NCI-H69 (cell line): ENCODE measurements at places on chromosomes 6 and 20.
A peak's percentile ranks its signal among the peaks of the same experiment; 100 is the strongest.

DNA sequence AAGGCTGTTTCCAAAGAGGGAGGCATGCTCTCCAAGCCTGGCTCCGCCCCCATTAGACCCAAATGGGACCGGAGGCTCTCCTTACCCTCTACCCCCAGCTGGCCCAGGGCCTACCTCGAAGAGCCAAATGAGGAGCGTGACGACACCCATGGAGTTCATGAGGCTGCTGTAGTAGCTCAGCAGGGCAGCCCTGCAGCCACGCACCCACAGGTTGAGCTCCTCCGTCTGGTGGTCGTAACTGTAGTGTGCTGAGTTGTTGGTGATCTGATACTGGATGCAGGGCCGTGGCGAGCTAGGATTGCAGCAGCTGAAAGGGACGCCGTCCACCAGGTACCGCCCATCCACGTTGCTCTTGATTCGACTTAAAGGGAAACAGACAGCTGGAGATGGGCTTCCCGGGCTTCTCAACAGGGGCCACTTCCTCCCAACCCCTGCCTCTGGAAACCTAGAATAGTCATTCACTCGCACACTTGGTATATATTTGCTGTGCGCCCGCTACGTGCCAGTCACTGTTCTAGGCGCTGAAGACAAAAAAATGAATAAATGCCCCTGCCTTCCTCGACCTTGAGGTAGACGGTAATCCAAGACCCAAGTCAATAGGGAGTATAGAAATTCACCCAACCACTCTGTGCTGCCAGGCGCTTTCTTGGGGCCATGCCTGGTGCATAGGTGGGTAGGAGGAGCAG is 18.0 kb downstream of the PRPH2 start:
- peak; percentile 46 for DNase-seq

DNA sequence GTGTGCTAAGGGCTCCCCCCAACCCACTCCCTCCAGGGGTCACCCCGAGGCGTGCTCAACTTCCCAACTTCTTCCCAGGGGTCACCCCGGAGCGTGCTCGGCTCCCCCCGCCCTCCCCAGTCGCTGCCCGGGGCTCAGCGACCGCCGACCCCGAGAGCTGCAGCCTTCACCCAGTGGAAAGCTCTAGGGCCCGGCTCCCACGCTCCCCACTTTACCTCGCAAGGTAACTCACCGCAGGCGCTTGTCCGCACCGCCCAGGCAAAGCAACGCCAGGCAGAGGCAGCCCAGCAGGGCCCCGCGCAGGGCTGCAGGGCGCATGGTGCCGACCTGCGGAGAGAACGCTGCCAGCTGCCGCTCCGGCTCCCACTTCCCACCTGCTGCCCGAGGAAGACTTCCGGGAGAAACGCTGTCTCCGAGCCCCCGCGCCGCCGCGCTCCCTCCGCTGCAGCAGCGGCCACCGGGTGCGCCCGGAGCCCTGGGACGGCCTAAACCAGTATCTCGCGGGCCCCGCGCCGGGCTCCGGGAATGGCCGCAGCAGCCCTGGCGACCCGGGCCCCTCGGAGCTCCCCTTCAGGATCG is 396 bp downstream of the RNASET2 start:
- DNase-seq: peak; percentile 79

- peak; percentile 51 for DNase-seq
Measured at GRCh38 chr20:38728911-38729642, 4.8 kb downstream of the SLC32A1 start.

- DNase-seq: no peak
Measured at GRCh38 chr6:121630716-121631115, 195.3 kb downstream of the GJA1 start.

GRCh38 chr20:53622247-53623133 is 28.9 kb upstream of the ZNF217 start:
- DNase-seq: no peak

DNA sequence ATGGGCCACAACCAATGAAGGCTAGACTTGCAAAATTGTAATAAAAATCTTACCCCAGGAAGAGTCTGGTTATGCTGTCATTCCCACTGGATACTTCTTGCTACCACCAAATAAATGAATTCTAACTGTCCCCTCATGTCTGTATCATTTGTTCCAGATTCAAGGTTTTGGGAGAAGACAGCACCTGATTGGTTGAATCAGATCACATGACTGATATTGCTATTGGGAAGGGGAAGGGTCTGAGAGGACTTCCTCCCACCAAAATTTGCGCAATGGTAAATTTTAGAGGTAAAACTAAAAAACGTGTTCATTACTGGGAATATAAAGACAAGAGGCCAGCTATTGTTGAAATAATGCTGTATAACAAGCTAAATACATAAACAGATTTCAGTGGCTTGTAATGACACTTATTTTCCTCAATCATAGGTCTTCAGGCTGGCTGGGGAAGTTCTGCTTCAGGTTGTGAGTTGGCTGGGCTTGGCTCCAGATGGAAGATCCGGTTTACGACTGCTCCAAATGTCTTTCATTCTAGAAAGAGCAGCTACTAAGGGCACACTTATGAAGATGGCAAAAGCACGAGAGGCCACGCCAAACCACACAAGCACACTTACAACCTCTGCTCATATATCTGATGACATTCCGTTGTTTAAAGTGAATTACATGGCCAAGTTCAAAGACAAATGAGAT is 27.1 kb upstream of the TASP1 start:
- DNase-seq: no peak

- DNase-seq: no peak
Measured at GRCh38 chr6:6176586-6177228, 143.8 kb downstream of the F13A1 start.

DNA sequence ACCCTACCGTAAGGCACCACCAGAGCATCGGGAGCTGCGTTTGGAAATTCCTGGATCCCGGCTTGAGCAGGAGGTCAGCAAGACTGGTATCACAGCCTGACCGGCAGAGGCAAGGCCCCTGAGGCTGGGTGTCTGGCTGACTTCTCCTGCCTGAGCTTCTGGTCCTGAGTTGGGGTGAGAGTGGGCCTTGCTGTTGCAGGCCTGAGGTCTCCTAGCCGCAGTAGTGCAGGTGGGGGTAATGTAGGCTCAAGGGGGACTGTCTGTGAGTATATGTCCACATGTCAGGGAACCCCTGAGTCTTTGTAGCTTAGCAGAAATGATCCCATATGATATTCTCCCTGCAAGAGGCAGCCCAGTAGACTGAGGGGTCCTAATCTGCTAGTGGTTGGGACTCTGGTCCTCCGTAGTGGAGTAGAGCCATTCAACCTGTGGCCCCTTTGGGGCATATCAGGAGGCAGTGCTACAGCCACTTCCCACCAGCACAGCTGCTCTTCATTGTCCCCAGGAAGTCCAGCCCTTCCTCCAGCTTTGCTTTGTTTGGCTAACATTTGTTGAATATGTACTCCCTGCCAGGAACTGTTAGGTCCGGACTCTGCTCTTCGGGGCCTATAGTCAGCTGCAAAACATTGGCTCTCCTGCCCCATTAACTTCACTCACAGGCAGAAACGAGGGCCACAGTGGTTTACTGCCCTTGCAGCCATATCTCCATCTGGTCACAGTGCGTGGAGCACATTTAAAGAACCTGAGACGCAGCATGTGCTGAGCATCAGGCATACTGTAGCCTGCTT is 10.9 kb downstream of the LRRC73 start:
- DNase-seq: no peak

DNA sequence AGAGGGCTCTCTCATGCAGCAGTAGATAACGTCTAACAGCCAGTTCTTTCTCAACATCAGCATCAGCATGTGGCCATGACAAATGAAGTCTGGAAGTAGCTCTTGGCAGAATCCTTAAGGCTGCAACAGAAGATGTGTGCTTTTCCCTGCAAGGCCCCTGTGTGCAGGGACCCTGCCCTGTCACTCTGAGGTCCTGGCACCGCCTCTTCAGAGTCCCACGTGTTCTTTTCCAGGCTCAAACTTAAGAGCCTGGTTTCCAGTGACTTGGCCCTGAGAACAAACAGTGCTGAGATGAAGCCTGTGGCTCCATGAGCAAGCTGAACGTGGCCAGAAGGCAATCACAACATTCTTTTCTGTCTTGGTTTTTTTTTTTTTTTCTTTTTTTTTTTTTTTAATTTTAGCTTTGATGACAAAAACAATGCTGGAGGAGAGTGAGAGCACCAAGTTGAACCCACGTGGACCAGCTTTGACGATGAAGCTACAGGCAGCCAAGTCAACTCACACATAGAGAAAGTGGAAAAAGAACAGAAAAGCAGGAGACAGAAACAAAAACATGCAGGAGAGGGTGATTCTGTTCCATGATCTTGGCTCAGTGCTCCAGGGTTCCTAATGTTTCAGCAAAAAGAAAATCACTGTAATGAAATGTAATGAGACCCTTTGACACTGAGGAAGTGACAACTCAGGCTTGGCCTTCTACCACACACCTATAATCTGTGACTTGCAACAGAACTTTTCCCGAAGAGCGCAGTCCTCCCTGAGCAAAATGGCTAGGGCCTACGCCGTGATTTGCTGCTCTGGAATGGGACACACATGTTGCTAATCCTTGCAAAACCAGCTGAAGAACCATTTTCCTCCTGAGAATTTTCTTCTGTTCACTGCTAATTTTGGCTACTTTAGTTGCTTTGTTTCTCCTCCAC is 86.1 kb downstream of the FOXC1 start:
- no peak for DNase-seq

DNA sequence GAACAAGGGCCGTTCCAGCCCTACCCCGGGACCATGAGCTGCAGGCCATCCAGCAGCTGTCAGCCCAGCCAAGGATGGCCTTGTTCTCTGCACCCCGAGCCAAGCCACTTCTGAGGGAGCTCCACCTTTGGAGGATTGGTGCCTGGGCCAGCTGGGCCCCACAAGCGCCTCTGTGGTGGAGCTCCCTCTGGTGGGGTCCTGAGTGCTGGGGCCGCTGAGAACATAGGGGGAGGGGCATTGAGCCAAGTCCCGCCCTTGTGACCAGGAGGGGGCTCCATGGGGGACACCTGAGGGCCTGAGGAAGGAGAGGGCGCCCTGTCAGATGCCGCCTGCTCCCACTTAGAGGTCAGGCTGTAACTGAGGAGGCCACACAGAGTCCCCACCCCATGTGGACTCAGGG is 43.2 kb downstream of the YTHDF1 start:
- peak; percentile 7 for DNase-seq

- DNase-seq: no peak
Measured at GRCh38 chr6:30077218-30077617, 1.6 kb upstream of the RNF39 start.

- DNase-seq: peak; percentile 46
Measured at GRCh38 chr6:47061309-47062300, 19.5 kb upstream of the ADGRF1 start.

GRCh38 chr6:19845266-19846041 is 8.3 kb downstream of the ID4 start:
- DNase-seq: no peak

DNA sequence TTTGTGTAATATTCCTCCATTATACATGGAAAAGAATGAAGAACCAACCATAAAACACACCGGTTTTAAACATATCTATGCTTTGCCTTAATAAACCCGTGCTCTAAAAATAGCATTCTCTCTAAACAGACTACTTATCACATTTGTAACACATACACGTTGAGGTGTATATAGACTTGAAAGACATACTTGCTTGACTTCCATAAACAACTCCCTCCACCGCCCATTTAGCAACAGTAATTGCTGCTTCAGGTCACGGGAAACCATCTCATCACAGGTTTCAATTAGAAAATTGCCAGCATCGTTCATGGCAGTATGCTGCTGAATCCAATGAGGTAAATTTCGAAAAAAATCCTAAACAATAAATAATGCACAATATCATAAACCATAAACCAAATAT is 174.0 kb downstream of the SYNE1 start:
- DNase-seq: no peak

DNA sequence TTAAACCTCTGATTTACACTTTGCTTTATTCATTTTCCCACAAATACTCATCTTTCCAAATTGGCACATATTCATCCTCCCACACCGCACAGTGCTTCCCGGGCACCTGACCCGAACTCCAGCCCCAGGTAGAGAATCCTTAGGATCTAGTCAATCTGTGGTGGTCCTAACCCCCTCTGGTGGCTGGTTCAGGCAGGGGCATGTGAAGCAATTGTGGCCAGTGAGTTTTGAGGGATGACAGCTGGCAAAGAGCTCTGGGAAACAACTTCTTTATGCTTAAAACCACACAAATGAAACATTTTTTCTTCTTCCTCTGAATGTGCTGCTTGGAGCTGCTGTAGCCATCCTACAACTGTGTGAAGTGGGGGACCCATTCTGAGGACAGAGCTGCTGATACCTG is 54.7 kb downstream of the ELOVL5 start:
- DNase-seq: peak; percentile 49
